Heart right ventricle (tissue), 16 donors: ENCODE measurements at places on chromosomes 3 and 15. TPM values are rescaled to one million over a fixed set of nuclear protein-coding genes. Genes with fewer than 3 reads are reported as not detected.
A peak's percentile ranks its signal among the peaks of the same experiment; 100 is the strongest.

DNA sequence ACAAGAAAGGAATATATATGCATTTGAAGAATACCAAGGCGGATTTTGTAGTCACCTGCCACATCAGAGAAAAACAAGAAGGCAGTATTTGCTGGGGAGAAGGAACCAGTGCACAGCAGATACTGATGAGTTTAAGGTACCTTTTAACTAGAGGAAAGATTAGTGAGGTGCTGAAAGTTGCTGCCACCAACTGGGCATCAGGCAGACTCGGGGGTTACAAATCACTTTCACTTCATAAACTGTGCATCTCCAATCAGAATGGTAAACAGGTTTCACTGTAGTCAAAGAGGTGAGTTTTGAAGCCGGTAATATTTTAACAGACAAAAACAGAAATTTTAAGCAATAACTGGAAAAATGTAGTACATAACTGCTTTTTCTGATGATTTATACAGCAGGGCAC is 4.1 kb downstream of the FBN1 start:
- H3K27me3 ChIP-seq = peaks cover 12% of the 10 kb centered on the region
- no peak overlapping the region for H3K4me3 ChIP-seq
- H3K27ac ChIP-seq = no peak overlapping the region
- no peaks in the 10 kb centered on the region for H3K36me3 ChIP-seq

- H3K27ac ChIP-seq = no peak overlapping the region
- DNase-seq = no peak
- H3K27me3 ChIP-seq = no peaks in the 10 kb centered on the region
- H3K4me1 ChIP-seq = no peaks in the 10 kb centered on the region
- no peak overlapping the region for H3K4me3 ChIP-seq
Observed at GRCh38 chr3:101995371-101996046, 146.2 kb downstream of the NFKBIZ start.

- H3K4me3 ChIP-seq = no peak overlapping the region
- no peaks in the 10 kb centered on the region for H3K27me3 ChIP-seq
- no peaks in the 10 kb centered on the region for H3K36me3 ChIP-seq
- no peak overlapping the region for H3K27ac ChIP-seq
- no peak for DNase-seq
- no peaks in the 10 kb centered on the region for H3K4me1 ChIP-seq
Observed at GRCh38 chr15:25600751-25601150, 161.9 kb upstream of the UBE3A start.

- no peak overlapping the region for H3K27ac ChIP-seq
- no peak for DNase-seq
- no peaks in the 10 kb centered on the region for H3K27me3 ChIP-seq
- H3K4me1 ChIP-seq = peaks cover 28% of the 10 kb centered on the region
- H3K36me3 ChIP-seq = no peaks in the 10 kb centered on the region
- no peak overlapping the region for H3K4me3 ChIP-seq
Observed at GRCh38 chr15:83846847-83847246, 192.9 kb downstream of the ADAMTSL3 start.

- no peaks in the 10 kb centered on the region for H3K36me3 ChIP-seq
- H3K27ac ChIP-seq = peak overlapping the region; percentile 74
- no peak overlapping the region for H3K4me3 ChIP-seq
- H3K4me1 ChIP-seq = peaks cover 36% of the 10 kb centered on the region
- H3K27me3 ChIP-seq = no peaks in the 10 kb centered on the region
- DNase-seq = no peak
Observed at GRCh38 chr15:63991706-63992105, 54.6 kb downstream of the DAPK2 start.

DNA sequence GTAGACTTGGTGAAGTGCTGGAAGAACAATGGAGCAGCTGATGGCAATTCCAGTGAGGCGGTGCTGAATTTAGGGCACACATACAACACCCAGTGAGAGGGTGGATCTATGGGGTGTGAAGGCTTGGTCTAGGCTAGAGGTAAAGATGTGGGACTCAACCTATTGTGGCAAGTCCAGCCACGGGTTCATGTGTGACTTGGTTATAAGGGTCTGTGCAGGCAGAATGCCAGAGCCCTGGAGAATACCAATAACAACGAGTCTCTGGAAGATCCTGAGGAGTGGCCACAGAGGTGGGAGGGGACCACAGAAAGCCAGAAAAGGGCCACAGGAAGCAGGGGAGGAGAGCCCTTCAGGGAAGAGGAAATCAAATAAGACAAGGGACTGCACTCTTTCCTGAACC is 55.0 kb downstream of the VGLL4 start:
- H3K36me3 ChIP-seq = no peaks in the 10 kb centered on the region
- no peaks in the 10 kb centered on the region for H3K27me3 ChIP-seq
- no peak overlapping the region for H3K4me3 ChIP-seq
- DNase-seq = no peak

GRCh38 chr3:54999159-54999558 is 71.3 kb upstream of the LRTM1 start:
- H3K4me3 ChIP-seq = no peak overlapping the region
- DNase-seq = no peak
- no peaks in the 10 kb centered on the region for H3K27me3 ChIP-seq

DNA sequence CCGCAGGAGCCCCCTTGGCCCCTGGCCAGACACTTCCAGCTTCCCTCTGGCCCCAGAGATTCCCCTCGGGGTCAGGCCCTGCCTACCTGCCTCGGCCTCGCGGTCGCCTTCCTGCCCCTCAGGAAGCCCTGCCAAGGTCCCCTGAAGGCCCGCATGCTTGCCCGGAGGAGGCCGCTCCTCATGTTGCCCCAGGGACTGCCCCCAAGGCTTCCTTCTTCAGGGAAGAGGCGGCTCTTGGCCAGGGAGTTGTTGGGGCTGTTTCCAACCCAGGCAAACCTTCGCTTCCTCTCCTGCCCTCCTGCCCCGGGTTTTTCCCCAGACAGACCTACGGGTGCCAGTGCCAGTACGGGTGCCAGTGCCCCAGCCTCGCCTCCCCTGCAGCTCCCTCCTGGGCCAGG is 13.5 kb upstream of the MUC4 start:
- no peaks in the 10 kb centered on the region for H3K4me1 ChIP-seq
- no peak overlapping the region for H3K27ac ChIP-seq
- peaks cover 35% of the 10 kb centered on the region for H3K27me3 ChIP-seq
- H3K4me3 ChIP-seq = no peak overlapping the region
- DNase-seq = no peak
- H3K36me3 ChIP-seq = no peaks in the 10 kb centered on the region

DNA sequence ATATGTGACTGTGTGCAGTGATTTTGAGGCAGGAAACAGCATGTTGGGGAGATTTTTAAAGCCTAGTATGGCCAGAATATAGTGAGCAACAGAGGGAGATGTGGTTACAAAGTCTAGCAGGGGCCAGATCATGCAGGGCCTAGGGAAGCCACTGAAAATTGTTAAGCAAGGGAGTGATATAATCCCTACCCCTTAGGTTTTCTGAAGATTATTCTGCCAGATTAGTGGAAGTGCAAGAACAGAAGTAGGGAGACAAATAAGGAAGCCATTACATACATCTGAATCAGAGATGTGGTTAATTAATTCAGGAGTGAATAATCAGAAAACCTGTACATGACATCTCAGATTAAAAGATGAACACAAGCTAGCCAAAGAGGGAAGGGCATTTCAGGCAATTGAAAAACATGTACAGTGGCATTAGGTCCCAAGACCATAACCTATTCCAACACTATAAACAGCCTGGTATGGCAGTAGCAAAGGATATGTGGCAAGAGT is 54.8 kb downstream of the MSL2 start:
- peaks cover 3% of the 10 kb centered on the region for H3K36me3 ChIP-seq
- H3K4me3 ChIP-seq = no peak overlapping the region
- DNase-seq = no peak
- H3K27me3 ChIP-seq = no peaks in the 10 kb centered on the region
- no peak overlapping the region for H3K27ac ChIP-seq

Gene CFAP100
- total RNA-seq = not detected

Gene NDN
- 54.6 TPM for total RNA-seq

Gene C3orf38
- 14.4 TPM for total RNA-seq

Gene MB21D2
- total RNA-seq = 2.1 TPM

Gene WNT7A
- total RNA-seq = not detected

Gene ASB14
- 11.5 TPM for total RNA-seq

Gene FAM219B
- 93.8 TPM for total RNA-seq

Gene LINGO1
- total RNA-seq = 1.1 TPM
